Stimulated activated CD8-positive, alpha-beta memory T cell treated with anti-CD3 and anti-CD28 coated beads, Interleukin-12 subunit alpha, Interleukin-12 subunit beta, amount 100 ng/mL, for 4 hours (primary cell): ENCODE measurements at places on chromosomes 12 and 14.

- no peak for DNase-seq
Observed at GRCh38 chr14:101400830-101401229, 160.5 kb upstream of the DIO3 start.

DNA sequence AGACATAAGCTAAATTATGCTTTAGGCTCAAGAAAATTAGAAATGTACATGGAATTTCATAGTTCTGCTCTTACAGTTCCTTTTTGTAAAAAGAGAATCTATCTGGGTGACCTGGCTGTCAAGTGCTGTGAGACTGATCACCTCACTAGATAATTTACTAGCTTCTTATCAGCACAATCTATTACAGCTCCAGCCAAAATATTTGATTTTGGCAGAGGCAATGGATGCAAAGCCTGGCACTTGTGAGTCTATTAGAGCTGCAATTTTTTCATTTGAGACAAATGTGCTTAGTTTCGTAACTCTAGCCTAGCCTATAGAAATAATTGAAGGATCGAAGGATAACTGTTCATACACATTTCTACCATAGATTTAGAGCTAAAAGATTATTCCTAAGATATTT, 927.5 kb downstream of the SLC6A15 start:
- DNase-seq = no peak

DNA sequence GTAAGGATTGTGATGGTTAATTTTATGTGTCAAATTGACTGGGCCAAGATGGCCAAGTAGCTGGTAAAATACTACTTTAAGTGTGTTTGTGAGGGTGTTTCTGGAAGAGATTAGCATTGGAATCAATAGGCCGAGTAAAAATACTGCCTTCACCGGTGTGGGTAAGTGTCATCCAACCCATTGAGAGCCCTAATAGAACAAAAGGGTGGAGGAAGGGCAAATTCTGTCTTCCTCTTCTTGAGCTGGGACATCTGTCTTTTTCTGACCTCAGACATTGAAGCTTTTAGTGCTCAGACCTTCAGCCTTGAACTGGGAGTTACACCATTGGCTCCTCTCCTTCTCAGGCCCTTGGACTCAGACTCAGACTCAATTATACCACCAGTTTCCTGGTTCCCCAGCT, 8.0 kb upstream of the ETV6 start:
- no peak for DNase-seq

DNA sequence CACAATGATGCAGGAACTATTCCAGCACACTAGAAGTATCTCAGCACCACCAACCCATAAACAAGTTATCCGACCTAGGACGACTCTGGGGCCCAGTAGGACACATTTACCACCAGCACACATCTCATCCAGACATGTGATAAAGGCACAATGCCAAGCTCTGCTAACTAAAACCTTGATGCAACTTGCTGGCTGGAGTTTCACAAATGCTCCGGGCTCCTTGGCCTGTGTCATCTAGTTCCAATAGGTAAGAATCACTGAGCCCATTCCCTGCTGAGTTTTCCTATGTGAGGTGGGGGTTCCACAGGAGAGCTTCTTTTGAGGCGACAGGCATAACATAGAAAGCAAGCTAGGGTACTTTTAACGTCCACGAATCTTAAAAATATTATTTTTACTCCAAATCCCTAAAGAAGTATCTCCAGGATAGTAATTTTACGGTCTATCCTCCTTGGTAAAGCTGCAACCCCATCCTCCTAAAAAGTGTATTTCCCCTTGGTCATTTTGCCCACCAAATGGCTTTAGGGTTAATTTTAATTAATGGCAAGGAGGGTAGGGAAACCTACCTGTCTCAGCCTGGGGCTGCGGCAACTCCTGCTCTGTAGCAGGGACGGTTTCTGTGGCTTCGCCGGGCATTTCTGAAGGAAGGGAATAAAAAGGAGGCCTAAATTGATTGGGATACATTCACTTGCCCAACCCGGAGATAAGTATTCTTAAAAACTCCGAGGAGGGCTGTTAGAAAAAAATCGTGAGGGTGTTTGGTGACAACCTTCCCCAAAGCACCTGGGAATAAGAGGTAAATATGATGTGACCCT, 1.0 kb downstream of the NACA start:
- DNase-seq = no peak

GRCh38 chr12:94140556-94140955, 7.8 kb upstream of the PLXNC1 start:
- DNase-seq = no peak

DNA sequence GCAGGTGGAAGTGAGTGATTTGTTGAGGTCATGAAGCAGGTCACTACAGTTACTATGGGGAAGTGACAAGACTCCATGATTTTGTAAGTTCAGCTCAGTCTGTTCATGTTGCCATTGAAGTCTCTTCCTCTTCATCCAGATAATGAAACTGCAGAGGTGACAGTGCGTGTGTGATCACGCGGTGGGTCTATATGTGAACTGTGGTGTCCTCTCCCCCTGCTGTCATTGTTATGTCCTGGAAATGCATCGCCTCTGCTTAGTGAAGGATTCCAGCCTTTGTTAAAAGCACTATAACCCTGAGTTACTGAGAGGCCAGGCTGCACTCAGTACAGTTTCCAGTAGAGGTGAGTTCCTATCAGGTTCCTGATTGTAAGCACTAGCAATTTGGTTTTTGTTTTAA, 216.2 kb upstream of the RMST start:
- DNase-seq = no peak

DNA sequence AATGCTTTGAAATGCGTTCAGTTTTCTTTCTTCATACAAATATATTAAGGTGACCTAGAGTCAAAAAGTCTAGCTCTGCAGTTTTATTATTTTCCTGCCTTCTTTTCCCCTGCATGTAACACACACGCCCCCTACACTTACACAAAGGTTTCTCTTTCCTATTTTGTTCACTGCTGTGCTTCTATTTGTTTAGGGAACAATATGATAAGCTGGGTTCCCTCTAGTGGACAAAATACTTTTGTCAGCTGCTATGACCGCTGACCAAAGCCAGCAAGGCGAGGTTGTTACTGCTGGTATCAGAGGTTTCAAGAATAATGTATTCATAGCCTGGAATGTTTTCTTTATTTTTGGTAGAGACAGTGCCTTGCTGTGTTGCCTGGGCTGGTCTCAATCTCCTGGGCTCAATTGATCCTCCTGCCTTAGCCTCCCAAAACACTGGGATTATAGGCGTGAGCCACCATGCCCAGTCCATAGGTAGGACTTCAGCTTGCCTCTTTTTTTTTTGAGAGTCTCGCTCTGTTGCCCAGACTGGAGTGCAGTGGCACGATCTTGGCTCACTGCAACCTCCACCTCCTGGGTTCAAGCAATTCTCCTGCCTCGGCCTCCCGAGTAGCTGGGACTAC, 33.4 kb downstream of the FNTB start:
- no peak for DNase-seq
